ENCODE measurements at places on chromosomes 1 and 21.
A peak's percentile ranks its signal among the peaks of the same experiment; 100 is the strongest.

DNA sequence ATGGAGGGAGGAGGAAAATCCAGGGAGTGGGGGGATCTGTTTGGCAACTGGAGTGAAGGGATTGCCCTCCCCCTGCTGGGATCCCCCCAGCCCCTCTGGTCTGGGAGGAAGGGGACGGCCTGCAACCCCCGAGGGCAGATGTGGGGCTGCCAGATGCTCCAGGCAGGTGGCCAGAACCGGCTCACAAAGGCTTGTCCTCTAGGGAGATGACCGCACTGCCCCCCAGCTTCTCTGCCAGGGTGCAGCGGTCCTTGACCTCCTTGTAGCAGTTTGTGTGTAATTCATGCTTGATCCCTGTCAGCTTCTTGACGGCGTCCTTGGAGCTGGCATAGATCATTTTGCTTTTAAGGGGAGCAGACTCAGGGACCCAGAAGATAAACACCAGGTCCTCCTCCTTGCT is 69.2 kb downstream of the ROR1 start:
- no peak for DNase-seq

GRCh38 chr21:33394260-33394659 is 9.0 kb upstream of the IFNGR2 start:
- peak; percentile 98 for DNase-seq

DNA sequence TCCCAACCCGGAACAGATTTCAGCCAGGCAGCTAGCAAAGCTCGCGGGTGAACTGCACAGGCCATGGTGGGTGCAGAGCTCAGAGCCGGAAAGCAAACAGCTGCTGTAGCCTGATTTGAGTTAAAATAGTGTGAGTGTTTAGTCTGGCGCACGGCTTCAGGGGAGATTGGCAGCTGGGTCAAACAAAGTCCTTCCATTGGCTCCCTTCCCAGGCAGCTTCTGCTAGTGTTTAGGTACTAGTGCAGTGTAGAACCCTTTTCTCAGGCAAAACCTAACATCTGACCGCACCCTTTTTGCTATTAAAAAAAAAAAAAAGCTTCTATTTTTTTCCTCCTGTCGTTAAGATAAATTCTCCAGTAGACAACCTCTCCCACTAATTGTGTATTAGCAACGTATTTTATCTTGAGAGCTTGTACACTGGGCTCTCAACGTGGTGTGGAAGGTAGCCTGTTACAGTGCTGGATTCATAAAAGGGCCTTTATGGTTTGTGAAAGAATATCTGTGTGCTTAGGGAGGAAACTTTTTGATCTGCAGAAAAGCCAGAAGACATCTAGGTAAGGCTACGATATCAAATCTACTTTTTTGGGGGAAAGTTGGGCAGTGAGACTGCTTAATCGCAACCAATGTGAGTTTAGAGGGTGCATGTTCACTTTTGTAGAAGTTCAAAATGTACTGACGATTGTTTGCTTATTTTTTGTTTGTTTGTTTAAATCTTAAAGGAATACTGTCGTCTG is 689.6 kb downstream of the USP25 start:
- DNase-seq, result no peak

GRCh38 chr1:95226781-95227660 is 7.0 kb upstream of the RWDD3 start:
- DNase-seq, result no peak

GRCh38 chr1:247865416-247865815 is 8.4 kb downstream of the TRIM58 start:
- DNase-seq, result no peak

GRCh38 chr1:182203191-182203875 is 141.8 kb upstream of the ZNF648 start:
- peak; percentile 11 for DNase-seq

- DNase-seq, result no peak
These were observed 1.1 kb downstream of the SOD1 start for GRCh38 chr21:31660591-31660990.

DNA sequence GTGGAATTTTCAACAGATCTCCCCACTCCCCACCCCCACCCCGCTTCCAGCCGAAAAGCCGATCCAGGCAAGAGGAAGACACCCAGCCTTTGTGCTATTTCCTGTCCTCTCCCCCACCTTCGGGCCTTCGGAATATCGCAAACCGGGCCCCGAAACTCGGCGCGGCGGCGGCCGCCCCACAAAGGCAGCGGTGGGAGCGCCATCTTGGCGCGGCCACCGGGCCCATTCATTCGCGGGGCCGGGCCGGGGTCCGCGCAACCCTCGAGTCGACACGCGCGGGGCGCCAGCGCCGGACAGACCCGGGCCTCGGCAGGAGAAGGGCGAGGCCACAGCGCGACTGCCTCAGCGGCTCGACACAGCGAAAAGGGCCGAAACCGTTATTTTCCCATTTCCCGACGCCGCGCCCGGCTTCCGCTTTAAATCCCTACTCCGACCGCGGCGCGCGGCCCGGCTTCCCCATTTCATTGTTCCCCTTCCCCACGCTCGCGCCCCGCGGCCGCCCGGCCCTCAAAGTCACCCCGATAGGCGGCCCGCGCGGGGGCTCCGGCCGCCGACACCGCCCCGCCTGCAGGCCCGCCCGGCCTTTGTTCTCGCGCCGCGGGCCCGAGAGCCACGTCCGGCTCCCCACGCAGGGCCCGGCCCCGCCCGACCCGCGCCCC is 911 bp downstream of the GNB1 start:
- peak; percentile 97 for DNase-seq

GRCh38 chr1:111507411-111508201 is 4.2 kb upstream of the ADORA3 start:
- DNase-seq, result peak; percentile 93

DNA sequence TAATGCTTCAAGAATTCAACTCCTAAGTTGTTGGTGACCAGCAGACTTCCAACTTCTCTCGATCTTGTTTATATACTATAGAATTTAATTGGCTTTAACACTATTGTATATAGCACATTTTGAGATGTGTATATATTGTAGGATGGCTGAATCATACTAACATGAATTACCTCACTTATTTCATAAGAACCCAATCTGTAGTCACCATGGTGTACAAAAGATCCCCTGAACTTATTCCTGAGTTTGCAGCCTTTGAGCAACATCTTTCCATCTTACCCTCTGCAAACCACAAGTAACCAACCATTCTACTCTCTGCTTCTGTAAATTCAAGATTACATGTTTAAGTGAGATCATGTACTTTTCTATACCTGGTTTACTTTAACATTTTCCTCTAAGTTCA is 12.3 kb downstream of the ZP4 start:
- no peak for DNase-seq

DNA sequence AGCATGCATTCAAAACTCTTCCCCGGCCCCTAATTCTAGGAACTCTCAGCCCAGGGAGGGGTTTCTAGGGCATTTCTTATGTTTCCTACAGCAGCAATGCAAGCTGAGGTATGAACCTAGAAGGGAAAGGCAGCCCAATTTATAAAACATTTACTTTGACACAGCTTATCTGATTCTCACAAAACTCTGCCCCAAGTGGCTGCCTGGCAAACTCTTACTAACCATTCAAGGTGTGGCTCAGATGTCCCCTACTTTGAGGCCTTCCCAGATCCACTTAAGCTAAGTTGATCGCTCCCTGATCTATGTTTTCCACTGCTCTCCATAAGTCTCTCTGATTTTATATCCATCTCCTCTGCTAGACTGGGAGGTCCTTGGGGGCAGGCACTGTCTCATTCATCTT is 35.4 kb downstream of the AK2 start:
- DNase-seq, result no peak

GRCh38 chr1:248750496-248750895 is 5.1 kb downstream of the LYPD8 start:
- DNase-seq, result no peak

GRCh38 chr1:198577444-198577843 is 37.0 kb upstream of the ATP6V1G3 start:
- no peak for DNase-seq

- peak; percentile 82 for DNase-seq
These were observed 2.7 kb downstream of the RHBG start for GRCh38 chr1:156371553-156372264.

DNA sequence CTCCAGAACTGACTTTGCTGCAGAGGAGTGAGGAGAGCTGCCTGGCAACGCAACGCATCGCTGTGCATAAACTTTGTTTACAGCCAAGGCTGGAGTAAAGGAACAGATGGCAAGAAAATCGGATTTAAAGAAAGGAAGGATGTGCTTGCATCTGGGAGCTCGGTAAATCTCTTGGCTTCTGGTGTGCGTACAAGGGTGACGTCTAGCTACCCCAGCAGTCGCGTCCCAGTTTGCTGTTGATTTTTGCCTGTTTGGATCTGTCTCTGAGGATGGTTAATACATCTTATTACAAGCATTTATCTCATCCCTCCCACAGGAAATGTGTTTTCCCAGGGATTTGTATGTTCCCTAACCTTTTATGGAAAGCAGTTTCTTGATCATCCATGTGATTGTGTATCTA is 73.3 kb upstream of the RALGPS2 start:
- DNase-seq, result no peak

DNA sequence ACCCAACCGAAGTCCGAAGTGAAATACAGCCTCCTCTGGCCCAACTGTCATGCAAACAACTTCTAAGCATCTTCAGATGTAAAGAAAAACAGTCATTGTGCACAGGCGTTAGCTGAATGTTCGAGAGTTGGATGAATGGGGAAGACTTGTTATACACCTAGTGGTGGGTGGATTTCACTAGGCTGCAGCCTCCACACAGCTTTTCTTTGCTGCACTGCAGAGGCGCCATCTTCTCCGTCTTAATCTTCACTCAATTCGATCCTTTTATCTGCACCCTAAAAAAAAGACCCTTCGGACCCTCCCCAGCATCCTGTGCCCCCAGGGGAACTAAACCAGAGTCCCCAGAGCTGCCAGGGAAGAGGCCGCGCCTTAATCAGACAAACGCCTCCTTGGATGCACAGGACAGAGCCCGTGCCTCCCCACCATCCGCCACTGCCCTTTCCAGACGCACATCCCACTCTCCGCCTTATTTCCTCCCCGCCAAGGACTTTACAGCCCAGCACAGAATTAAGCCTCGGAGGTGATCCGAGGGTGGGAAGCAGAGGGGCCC is 1.4 kb downstream of the APP start:
- peak; percentile 61 for DNase-seq

- DNase-seq, result peak; percentile 61
These were observed 22.3 kb upstream of the TMEM222 start for GRCh38 chr1:27299385-27300271.

DNA sequence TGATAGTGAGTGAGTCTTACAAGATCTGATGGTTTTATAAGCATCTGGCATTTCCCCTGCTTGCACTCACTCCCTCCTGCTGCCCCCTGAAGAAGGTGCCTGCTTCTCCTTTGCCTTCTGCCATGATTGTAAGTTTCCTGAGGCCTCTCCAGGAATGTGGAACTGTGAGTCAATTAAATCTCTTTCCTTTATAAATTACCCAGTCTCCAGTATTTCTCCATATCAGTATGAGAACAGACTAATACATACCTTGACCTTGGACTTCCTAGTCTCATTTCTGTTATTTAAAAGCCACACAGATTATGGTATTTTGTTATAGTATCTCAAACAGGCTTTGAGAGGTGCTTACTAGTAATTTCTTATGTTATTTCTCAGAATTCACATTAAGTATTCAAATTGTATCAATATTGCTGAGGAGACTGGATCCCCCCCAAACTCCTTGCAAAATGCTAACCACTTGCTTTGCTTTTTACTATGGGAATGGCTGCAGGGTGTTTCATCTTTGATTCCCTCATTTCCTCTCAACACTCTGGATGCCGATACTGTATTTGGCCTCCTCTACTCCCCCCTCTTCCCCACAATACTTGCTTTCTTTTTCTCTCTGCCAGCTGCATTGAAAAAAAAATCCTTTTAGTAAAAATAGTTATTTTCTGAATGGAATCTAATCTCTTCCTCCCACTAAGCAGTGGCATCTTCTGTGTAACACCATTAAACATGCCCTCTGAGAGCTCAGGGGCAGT is 96.9 kb upstream of the WLS start:
- DNase-seq, result no peak

- DNase-seq, result no peak
These were observed 161.2 kb upstream of the NFIA start for GRCh38 chr1:60921175-60921574.

DNA sequence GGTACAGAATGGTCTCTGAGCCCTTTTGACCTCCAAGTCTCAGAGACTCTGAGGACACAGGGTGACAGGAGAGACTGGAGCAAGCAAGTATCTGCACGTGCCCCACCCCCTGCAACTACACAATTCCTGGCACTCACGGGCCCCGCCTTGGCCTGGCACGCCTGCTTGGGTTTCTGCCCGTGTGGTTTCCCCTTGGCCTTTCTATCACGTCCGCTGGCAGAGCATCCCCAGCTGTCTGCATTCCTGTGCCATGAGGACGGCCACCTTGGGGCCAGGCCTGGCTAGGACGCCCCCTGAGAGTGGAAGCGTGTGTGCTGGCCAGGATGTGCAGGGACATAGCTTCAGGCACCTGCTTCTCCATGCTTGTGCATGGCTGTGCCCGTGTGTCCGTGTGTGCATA is 14.3 kb upstream of the EDN2 start:
- DNase-seq, result no peak

DNA sequence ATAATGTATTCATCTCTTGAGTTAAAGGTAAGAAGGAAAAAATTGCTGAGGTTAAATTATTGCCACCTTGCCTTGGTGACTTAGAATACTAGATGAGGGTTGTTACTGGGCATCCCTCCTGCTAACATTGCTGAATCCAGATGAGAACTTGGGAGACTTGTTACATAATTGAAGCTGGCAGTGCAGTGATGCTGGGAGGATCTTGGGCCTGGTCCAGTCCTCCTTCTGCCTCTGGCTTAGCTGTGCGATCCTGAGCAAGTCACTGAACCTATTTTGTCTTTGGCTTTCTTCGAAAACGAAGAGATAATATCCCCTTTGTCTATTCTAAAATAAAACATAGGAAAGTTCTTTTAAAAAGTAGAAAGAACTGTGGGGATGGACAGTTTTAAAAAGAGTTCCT is 244.9 kb upstream of the NRIP1 start:
- DNase-seq, result no peak

DNA sequence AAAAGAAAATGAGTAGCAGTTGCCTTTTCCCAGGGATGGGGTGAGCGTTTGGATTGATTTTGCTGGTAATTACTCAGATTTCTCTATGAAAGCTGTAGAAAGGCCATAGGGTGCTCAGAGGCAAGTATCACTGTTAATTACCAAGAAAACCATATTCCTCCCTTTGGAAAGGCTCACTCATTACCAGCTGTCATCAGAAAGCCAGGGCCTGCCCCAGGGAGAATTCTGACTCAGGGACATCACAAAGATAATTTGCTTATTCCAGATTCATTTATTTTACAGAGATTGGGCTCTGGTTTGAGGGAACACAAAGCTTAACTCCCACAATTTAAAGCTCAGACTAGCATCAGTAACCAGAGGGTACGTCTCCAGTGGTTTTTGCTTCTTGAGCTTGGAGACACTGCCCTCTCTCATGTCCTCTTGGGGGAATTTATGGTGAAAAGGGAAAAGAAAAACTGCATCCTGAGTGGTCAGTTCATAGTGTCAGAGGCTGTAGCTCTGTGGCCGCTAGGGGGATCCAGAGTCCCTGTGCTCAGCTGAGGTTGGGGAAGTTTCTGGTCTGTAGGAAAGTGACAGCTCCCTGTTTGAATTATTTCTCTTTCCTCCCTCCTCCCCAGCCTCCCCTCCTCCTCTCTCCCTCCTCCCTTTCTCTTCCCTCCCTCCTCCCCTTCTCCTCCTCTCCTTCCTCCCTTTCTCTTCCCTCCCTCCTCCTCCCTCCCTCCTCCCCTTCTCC is 204.3 kb downstream of the KCNJ6 start:
- peak; percentile 89 for DNase-seq

Measured in suppressor macrophage treated with lipopolysaccharide for 1 hour (primary cell).